ENCODE measurements at places on chromosomes 5 and 9.

DNA sequence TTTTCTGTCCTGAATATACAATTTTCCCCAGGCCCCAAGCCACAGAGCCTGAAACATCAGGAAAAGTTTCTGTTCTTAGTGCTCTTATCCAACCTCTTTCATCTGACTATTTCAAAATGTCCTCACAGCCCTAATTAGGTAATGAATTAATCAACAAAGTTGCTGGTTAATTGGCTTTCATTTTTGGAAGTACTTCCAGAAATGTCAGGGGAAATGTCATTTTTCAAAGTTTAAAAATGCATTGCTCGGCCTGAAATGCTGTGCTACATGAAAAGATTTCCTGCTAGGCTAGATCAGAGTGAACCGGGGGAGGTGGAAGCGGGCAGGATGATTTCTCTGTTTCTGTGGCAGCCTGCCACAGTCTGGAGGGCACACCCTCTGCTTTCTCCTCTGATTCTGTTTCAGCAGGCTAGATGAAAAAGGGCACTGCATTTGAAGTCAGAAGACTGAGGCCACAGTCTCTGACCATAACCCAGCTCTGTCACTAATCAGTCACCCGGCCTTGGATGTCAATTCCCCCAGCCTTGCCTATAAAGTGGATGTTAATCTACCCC lies 55.9 kb upstream of the BARX1 start:
- no peak for DNase-seq

- no peak for DNase-seq
These were observed 78.7 kb upstream of the UNC5A start for GRCh38 chr5:176731506-176732160.

- no peak for DNase-seq
These were observed 92.9 kb downstream of the TNC start for GRCh38 chr9:115024925-115025535.

- no peak for DNase-seq
These were observed 41.8 kb downstream of the ENC1 start for GRCh38 chr5:74598731-74599130.

- no peak for DNase-seq
These were observed 8.8 kb upstream of the GLIPR2 start for GRCh38 chr9:36127652-36128244.

- DNase-seq, result peak; percentile 20
These were observed 139.1 kb downstream of the SV2C start for GRCh38 chr5:76222318-76222717.

DNA sequence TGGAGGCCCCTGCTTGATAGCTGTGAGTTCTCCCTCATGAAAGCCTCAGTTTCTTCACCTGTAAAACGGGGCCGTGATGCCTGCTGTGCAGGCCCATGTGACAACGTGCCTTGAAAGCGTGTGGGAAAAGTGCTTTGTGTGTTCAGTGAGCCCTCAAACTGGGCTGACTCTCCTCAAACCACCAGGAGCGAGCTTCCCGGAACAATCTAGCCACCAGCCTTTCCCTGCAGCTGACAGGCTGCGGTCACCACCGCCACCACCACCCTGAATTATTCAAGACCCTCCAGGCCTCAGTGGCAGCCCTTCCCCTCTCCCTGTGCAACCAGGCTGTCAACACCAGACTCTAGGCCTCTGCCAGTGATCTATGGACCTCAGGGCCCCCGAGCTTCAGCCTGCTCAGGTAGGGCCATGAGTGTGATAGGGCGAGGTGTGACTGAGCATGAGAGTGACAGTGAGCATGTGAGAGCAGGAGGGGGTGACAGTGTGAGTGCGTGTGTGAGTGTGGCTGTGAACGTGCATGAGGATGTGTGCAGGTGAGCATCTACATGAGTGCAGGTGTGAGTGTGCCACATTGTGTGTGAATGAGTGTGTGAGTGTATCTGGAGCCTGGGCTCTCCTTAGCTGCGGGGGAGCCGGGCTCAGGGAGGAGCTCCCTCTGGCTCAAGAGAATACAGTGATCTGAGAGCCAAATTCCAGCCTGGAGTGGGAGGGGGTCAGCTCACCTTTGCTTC lies 53.3 kb upstream of the PSD2 start:
- DNase-seq, result no peak

- DNase-seq, result no peak
These were observed 15.4 kb downstream of the CCDC69 start for GRCh38 chr5:151208481-151208914.

DNA sequence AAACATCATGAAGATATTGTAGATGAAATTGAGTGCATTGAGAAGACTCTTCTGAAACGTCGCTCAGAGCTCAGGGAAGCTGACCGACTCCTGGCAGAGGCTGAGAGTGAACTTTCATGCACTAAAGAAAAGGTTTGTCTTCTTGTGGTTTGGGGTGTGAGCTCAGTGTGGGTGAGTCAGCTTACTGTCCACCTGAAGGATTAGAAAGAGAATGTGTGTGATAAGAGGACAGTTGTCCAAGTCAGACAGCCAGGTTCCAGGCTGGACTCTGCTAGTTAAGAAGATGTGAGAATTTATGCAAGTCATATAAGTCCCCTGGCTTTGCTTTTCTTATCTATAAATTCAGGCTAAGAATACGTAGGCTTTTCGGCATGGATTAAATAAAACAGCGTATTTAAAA lies 46.9 kb downstream of the RAB14 start:
- DNase-seq, result no peak

GRCh38 chr5:82512025-82512424 lies 233.9 kb upstream of the RPS23 start:
- no peak for DNase-seq

GRCh38 chr9:3879315-3879714 lies 353.5 kb upstream of the RFX3 start:
- no peak for DNase-seq

- no peak for DNase-seq
These were observed 405.1 kb upstream of the KLF4 start for GRCh38 chr9:107894572-107895261.

DNA sequence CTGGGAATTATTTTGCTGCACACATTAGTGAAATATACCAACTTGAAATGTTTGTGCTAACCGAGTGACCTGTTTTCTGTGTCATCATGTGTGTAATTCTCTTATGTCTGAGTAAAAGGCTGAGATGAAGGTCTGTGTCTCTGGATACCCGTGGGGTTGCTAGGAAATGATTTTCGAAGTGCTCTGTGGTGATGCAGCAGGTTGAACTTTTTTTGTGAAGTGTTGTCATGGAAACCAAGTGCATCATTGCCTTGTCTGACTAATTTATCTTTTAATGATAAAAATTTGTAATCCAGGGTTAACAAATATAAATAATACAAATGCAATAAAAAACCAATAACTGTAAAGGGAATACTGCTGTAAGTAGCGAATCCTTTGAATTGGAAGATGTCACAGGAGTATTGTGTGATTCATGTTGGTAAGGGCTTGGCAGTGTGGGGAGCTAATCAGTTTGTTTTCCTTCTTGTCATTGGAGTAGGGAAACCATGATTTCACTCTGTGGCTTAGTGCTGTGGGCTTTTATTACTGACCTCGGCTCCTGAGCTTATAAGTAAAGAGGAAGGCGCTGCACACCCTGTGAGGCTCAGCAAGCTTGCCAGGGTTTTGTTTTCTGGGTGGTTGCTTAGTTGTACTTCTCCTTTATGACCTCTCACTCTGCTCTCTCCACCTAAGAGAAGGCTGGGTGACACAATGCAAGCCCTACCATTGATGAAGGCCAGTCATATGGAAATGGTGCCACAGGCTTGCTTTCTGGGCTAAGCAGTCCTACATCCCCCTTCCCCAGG lies 22.3 kb downstream of the PDE8B start:
- DNase-seq, result no peak

DNA sequence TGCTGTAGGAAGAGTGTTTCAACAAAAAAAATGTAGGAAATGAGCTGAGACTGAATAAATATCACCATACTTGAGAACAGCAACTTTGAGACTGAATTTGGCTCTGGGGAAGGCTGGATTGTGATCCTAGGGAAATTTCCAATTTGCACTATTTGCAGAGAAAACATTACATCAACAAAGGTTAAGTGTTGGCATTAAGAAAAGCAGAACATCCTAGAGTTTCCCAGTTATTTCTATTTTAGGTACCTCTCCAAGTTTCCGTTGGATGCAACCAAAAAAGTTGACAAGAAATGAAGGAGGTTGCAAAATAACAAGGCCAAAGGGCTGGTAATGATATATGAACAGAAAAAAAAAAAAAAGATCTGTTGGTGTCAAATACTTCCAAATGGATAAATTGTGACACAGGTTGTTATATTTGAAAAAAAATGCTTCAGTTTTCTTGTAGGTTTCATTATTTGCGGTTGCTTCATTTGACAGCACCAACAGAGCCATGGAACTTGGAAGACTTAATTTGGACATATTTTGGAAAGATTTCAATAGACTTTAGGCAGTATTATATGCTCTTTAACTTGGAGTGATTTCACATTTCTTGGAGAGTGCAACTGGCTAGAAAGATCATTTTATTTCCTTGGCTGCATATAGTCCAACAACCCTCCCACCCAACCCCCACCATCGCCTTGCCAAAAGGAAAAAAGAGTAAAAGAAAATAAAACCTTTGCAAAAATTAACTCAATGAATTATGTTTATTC lies 230.8 kb downstream of the ZNF608 start:
- no peak for DNase-seq

DNA sequence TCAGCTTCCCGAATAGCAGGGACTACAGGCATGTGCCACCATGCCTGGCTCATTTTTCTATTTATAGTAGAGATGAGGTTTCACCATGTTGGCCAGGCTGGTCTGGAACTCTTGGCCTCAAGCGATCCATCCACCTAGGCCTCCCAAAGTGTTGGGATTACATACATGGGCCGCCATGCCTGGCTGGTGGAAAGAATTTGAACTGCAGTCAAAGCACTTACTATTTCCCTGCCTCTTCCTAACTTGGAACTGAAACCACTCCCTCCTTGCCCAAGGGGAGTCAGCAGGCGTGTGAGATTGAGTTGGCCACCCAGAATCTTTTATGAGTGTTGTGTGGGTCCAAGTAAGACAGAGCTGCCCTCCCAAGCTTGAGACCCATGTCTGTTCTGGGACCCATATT lies 86.1 kb upstream of the PTPN3 start:
- no peak for DNase-seq

- DNase-seq, result no peak
These were observed 30.0 kb upstream of the TRIO start for GRCh38 chr5:14112998-14113652.

DNA sequence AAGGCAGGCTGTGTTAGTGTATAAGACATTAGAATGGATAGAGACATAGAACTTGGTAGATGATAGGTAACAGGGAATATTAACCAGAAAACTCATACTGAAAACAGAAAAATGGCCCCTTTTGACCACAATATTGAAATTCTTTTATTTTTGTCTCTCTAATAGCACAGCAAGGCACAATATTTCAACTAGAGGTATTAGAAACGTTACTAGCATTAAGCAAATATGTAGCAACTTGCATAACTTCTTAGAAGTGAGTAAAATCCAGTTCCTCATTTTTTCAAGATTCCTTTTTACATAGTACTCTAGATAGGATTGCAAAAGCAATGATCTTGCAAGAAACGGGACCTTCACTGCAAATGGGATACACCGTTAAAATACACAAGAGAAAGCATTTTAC lies 102.7 kb upstream of the VCAN start:
- DNase-seq, result no peak

GRCh38 chr9:83330207-83331196 lies 207.7 kb downstream of the FRMD3 start:
- DNase-seq, result no peak

GRCh38 chr5:170268884-170269283 lies 28.7 kb downstream of the LCP2 start:
- DNase-seq, result no peak

DNA sequence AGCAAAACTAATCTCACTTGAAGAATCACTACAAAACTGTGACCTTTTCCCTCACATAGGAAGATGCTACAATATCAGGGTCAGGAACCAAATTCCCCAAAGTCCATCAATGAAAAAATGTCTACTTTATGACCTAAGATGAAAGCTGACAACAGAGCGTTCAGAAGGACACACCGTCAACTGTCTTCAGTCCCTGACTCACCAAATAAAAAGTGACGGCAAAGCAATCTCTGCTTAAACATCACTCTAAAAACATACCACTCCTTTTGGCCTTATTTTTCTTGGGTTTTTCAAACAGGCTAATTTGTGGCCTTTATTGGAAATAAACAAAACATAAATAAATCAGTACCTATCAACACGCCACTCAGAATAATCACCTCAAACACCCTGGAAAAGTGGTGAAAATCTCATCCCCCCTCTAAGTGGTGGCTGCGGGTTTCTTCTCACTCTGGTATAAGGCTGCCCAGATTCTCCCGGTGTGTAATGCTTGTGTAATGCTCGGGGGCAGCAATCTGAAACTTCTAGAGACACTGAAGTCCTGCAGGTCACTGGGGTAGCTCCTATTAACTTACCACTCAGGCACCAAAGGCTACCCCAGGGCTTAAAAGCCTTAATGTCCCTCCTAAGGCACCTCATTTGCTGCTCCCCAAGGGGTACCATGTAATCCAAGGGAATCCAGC lies 29.5 kb downstream of the SEMA4D start:
- no peak for DNase-seq

DNA sequence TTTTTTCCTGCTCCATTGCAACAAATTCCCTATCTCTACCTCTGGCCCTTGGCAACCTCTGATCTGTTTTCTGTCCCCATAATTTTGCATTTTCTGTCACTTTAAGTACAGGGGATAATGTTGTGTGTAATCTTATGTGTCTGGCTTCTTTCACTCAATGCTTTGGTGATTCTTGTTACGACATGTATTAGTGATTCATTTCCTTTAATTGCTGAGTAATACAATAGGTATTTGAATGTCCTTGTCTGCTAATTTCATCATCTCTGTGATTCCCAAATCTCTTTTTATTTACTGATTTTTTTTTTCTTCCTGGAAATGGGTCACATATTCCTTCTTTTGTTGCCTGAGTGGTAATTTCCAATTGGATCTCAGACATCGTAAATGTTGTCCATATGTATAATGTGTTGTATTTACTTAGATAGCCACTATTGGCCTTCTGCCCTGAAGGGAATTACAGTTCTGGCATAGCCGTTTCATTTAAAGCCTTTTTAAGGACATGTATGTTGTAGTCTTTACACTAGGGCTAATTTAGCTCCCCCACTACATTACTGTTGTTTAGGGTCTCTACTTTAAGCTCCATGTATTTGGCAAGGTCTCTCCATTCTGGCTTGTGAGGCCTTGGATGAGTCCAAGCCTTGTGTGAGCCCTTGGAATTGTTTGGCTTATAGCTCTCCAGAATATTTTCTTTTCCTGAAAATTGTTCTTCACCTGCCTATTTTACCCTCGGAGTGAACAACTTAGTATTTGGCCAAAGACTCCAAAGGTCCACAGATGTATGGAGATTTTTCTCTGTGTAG lies 683.8 kb downstream of the LRRC70 start:
- no peak for DNase-seq
